Urothelium cell line (cell line): ENCODE measurements at places on chromosomes 6 and 20.

GRCh38 chr20:60108397-60108796 is 150.2 kb downstream of the CDH26 start:
- DNase-seq: peak; percentile 52

DNA sequence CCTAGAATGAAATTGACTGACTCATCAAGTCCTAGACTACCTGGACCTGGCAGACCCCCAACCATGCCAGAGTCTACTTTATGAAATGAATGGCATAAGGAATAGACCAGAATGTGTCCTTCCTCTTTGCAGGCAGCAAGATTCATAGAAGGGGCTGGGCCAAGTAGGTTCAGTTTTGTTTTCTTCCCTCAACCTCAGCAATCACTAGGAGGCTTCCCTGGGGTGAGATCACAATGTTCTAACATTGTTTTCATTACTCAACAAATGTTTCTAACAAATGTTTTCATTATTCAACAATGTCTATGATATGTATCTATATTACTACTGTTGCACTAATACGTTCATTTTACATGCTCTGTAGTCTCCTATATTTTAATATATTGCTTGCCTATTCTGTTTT is 8.4 kb upstream of the FAM162B start:
- no peak for DNase-seq

DNA sequence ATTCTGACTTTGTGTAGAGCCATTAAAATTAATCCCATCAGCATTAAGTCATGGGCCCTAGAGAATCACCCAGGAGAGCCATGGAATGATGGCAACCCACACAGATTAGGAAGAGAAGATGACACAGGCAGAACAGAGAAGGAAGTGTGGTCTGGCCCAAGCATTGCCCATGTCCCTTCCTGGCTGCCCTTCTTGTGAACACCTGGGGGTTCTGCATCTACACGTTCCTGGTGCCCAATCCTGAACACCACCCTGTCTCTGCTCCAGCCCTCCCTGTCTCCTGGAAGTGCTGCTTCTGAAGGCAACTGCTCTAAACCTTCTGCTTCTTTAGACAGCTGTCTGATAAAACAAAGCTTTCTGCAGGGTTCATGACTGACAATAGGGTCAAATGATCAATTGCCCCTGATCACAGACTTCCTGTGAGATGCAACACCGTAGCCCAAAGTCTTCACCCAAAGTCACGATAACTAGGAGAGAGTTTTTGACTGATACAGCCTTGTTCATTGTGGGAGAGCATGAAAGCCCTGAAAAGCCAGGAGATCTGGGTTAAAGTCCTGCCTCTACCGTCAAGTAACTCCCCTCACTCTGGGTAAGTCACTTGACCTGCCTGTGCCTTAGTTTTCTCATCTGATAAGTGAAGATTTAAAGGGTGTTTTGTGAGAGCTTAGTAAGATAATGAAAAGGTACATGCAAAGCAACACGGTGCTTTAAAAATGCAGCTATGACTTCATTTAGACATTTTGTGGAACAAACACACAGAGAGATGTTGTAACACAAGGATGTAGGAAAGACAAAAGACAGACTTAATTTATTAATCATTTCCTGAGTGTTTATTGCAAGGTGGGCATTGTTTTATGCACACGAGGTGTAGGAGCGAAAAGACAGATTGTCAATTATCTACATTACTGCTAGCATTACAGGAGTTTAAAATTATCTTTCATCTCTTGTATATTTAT is 291.2 kb upstream of the STXBP5 start:
- no peak for DNase-seq

DNA sequence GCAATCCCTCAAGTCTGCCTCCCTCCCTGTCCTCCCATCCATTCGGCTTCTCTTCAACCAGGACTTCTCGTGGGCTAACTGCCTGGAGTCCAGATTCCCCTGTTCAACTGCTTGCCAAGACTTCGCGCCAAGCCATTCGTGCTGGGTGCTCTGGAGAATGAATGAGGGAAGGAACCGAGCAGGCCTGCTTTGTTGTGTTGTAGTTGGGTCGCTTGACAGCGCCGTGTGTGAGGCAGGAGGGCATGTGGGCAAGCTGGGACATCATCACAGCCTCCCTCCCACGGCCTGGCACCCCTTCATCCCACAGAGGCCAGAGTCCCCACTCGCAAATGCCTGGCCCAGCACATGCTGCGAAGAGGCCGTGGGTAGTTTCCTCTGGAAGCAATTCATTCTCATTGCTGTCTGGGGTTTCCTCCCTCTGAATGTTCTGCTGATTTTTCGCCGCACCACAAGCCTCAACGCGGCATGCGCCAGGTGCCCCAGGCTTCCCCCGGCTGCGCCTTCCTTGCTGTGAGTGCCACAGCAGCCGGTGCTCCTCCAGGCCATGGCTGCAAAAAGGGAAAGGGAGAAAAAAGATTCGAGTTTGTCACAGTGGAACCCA is 336.0 kb downstream of the QKI start:
- no peak for DNase-seq

GRCh38 chr6:33314515-33314942 is 651 bp upstream of the TAPBP start:
- DNase-seq: peak; percentile 36

DNA sequence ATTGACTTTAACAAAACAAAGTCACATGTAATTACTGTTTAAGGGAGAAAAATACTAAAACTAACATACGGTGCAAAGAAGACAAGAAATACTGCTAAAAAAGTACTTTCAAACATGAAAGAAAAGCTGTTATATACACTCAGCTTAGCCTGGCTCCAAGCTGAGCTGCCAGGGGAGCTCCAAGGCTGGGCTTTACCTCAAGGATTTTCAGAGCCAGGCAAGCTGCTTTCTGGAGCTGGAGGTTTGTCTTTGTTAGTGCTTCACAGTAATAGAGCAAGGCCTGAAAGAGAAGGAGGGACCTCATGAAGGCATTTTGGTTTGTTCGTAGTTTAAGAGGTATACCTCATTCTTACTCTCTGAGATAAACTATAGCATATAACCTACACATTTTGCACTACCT is 19.6 kb upstream of the ARMH2 start:
- no peak for DNase-seq

GRCh38 chr20:8356806-8357205 is 224.7 kb downstream of the PLCB1 start:
- no peak for DNase-seq

GRCh38 chr20:1894471-1894950 is 696 bp upstream of the SIRPA start:
- DNase-seq: peak; percentile 73

- no peak for DNase-seq
Measured at GRCh38 chr20:41566896-41567527, 51.2 kb downstream of the CHD6 start.

DNA sequence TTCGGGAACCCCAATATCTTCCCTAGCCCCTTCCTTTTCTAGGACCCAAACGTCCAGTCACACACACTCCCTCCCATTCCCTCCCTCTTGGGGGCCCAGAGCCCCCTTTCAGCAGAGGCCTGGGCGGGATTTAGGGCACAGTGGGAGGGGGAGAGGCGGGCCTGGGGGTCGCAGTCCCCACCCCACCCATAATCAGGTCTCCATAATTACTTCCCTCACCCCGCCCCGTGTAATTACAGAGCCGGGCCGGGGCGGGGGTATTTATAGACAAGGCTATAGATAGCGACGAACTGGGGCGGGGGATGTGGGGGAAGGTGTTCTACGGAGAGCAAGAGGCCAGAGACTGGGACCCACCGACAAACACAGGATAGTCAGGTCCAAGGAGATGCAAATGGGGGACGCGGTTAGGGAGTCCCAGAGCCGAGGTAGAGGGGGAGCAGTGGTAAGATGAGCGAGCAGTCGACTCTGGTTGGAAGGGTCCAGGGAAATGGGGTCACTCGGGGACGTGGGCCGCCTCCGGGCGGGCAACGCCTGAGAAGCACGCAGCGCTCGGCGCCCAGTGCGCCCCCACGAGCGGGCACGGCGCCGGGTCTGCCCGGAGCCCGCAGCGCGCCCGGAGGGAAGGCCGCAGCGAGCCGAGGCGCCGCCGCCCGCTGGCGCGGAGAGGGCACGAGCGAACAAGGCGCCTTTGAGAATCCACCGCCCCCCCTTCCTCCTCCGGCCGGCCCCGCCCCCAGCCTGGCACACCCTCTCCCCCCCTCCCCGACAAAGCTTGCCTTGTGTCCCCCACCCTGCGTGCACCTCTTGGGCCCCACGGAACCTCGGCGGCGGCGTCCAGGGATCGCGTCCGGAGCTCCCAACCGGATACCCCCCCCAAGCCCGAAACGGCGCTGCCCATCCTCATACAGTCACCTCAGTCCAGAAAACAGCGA is 670 bp upstream of the COL11A2 start:
- DNase-seq: no peak

DNA sequence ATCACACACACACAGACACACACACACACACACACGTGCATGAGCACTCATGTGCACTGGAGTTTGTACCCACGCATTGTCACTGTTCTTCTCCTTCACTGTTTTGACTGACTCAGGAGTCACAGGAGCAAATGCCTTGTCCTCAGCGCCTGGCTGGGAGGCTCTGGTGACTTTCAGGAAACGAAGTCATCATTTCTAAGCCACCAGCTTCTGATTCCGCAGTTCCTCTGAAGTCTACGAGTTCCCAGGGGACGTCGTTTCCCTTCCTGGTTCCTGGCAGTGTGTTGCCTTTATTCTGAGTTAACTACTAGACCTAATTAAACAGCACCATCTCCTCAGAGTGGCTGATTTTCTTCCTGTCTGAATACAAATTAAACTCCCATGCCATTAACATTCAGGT is 82.2 kb upstream of the PMEPA1 start:
- no peak for DNase-seq

- DNase-seq: no peak
Measured at GRCh38 chr20:5731753-5732366, 18.3 kb upstream of the SHLD1 start.

GRCh38 chr6:71134929-71135642 is 153.5 kb upstream of the OGFRL1 start:
- DNase-seq: no peak

- no peak for DNase-seq
Measured at GRCh38 chr6:23940466-23940865, 185.5 kb upstream of the NRSN1 start.

GRCh38 chr20:41011551-41012067 is 17.0 kb upstream of the TOP1 start:
- DNase-seq: no peak

DNA sequence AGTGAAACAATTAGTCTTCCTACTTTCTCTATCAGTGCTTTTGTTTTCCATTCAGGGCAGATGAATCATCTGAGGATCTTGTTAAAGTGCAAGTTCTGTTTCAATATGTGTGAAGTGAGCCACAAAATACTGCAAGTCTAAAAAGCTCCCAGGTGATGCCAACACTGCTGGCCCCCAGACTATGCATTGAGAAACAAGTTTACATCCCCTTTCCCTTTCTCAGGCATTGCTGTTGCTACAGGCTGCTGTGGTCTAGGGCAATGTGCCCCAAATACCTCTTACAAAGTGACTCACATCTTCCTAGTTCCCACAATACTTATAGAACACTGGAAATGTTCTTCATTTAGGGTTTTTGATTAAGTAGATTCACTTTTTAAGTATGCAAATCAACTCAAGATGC is 31.8 kb downstream of the ABRACL start:
- DNase-seq: no peak

DNA sequence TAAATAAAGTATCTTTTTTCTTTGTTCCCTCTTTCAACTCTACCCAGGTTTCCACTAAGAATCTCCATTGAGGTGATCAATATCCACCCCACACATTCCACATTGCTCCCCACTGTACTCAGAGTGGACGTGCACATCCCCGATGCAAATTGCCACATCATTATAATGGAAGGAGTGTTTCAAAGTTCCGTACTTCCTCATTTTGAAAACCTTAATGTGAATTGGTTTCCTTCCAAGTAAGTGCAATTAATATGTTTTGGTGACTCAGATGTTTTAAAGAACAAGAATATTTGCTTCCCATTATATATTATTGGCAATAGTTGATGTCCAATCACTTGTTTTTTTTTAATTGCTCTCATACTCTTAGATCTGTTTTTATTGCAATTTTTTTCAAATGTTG is 463.6 kb downstream of the HACE1 start:
- no peak for DNase-seq

DNA sequence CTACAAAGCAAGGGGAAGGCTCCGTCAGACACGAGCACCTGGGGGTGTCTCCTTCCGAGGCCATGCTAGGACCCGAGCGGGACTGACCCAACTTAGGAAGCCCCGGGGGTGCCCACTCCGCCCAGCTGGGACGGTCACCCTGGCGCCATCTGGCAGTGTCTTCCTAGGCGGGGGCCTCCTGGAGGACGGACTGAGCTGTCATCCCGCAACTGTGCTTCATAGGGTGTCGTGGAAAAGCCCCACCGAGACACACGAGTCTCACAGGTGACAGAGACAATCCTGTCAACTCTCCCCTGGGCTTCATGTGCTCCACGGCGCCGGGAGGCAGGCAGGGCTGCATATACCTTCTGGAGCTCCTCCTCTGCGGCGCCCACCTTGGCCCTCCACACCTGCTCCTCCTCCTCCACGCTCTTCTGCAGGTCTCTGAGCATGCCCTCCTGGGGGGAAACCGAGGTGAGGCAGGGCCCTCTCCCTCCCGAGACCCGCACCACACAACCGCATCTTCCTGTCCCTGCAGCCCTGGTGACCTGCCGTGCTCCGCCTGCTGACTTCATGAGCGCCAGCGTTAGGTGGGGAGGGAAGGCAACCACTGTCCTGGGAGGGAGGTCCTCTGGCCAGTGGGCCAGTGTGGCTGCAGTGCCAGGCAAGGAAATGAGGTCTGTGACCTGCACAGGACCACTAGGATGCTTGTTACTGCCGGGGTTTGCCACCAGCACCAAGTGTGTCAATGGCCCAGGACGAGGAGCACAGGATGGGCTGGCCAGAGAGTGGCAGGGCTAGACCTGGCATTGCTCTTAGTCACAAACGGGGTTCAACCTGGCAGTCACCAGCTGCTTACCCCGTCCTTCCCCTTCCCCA is 50.7 kb downstream of the DSTN start:
- no peak for DNase-seq

DNA sequence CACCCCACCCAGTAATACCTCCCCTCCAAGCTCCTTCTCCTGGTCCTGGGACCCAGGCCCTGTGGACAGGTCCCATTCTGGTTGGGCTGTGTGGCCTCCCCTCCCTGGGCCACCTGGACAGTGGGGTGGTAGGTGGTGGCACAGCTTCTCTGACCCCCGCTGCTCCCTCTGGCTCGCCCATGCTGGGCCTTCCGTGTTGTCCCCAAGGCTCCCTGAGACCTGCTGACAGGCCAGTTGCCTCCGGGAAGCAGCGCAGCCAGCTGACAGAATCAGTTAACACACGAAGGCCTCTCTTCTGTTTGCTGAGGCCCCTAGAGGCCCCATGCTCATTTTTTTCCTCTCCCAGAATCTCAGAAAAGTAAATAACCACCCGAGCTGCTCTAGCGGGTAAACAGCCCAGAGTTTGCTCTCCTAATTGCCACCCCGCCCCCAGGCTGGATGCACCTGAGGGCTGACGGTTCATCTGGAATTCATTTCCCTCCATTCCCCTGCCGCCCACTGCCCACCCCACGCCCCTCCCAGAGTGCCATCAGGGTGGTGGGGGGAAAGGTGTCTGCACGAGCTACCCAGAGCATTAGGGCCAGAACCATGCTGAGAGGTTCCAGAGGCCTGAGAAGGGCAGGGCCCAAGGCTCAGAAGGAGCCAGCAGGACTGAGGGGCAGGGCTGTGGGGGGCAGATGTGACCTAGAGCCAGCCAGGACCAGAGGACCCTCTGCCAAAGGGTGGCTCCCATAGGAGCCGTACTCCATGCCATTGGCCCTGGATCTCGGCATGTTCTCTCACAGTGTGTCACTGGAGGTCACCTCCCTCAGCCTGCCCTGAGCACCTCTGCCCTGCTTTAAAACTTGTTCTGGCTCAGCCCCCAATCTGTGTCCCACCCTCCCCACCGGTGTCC is 157.5 kb downstream of the GRM4 start:
- no peak for DNase-seq
